Uterus (tissue), 4 donors: ENCODE measurements at places on chromosomes 5 and 9. TPM values are rescaled to one million over a fixed set of nuclear protein-coding genes. Genes with fewer than 3 reads are reported as not detected.

Gene TMOD1
- 22.3 TPM for total RNA-seq

Gene DIRAS2
- 1.2 TPM for total RNA-seq

Gene ATOSB
- 0.51 TPM for total RNA-seq

Gene HAVCR1
- 0.55 TPM for total RNA-seq

DNA sequence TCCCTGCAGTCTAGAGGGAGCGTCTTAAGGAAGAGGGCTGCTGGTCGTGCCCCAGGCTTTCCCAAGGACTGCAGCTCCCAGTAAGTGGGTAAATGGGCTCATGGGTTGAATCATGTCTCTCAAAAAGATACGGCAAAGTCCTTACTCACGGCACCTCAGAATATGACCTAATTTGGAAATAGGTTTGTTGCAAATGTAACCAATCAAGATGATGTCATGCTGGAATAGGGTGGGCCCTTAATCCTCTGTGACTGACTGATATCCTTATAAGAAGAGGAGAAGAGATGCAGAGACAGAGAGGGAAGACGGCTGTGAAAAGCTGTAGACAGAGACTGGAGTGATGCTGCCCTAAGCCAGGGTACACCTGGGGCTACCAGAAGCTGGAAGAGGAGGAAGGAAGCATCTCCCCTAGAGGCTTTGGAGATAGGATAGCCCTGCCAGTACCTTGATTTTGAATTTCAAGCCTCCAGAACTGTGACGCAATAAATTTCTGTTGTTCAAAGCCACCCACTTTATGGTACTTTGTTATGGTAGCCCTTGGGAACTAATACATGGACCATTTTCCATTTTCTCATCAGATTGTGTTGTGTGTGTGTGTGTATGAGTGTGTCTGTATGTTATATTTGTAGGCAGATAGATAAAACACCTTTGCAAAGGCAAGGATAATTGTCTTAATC lies 15.0 kb downstream of the GALNT10 start:
- DNase-seq, result no peak

DNA sequence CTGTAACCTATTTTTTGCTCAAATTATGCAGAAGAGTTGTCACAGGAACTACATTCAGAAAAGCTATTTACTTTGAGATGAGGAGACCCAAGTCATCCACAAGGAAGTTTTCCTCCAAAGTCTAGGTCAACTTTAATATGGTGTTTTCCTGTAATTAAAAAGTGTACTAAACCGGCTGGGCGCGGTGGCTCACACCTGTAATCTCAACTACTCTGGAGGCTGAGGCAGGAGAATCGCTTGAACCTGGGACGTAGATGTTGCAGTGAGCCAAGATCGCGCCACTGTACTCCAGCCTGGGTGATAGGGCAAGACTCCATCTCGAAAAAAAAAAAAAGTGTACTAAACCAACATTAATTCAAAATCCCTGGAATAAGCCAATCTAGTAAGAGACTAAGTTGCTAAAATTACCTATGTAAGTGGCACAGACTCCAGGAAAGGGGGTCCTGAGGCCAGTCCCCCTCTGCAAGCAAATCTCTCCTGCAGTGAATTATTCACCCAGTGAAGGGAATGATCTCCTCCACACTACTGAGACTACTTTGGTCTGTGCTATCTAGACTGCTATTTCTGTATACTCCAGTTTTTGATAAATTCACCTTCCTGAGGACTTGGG lies 38.9 kb downstream of the FNBP1 start:
- no peak for DNase-seq
